ENCODE measurements at places on chromosomes 5 and 9.

DNA sequence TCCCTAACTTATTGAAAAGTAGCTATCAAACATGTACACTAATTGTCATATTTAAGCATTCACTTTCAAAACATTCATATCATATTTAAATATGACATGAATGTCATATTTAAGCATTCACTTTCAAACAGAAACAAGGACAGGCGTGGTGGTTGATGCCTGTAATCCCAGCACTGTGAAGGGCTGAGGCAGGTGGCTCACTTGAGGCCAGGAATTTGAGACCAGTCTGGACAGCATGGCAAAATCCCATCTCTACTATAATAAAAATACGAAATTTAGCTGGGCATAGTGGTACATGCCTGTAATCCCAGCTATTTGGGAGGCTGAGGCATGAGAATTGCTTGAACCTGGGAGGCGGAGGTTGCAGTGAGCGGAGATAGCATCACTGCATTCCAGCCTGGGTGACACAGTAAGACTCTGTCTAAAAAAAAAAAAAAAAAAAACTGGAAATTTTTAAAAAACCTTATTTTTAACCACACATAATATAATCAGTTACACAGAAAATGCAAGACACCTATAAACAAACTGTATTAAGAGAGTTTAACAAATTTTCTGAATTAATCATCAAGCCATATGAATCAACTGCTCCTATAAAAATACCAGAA is 88.1 kb downstream of the LPAR1 start:
- DNase-seq, result no peak

DNA sequence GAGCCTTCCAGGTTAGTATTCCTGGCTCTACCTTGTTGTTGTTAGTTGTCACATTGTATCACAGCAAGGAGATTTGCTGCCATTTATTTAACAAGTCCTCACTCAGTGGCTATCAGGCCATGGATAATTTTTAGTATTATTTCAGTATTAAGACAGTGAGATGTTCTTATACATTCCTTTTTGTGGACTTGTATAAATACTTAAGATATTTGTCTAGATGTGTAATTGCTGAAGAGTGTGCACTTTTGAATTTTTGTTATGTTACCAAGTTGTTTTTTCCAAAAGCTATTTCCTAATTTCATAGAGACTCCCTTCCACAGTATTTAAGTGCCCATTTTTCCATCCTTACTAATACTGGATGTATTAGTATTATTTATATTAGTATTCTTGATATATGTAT is 22.0 kb downstream of the SLC36A1 start:
- no peak for DNase-seq

DNA sequence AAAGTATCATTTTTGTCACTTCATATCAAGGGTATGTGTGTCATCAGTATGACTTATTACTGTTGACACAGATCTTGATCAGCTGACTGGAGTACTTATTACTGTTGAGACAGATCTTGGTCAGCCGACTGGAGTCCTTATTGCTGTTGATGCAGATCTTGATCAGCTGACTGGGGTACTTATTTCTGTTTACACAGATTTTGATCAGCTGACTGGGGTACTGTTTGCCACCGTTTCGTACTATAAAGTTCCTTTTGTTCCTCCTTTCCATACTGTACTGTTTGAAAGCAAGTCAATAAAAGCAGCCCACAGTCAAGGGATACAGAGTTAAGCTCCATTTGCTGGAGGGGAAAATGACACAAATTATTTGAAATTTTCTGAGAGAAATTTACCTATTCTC is 347.3 kb downstream of the CDH12 start:
- no peak for DNase-seq

DNA sequence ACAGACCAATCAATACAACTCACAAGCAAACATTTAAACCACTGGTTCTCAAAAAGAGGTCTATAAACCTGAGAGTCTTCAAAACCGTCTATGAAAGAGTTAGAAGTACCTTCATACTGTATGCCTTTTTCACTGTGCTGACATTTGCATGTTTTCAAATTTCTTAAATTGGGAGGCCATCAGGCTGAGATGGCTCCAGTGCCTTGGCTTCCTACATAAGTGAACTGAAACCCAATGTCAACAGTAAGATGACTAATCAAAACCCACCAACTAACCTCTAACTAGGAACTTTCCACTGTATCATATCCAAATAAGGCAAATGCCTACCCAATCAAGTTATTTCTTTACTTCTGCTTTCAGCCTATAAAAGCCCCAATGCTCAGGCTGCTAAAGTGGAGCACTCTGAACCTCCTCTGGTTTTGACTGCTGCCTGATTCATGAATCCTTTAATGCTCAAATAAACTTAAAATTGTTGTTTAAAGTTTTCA is 35.1 kb downstream of the FAM13B start:
- DNase-seq, result no peak

GRCh38 chr5:195401-196160 is 4.3 kb downstream of the LRRC14B start:
- DNase-seq, result no peak

DNA sequence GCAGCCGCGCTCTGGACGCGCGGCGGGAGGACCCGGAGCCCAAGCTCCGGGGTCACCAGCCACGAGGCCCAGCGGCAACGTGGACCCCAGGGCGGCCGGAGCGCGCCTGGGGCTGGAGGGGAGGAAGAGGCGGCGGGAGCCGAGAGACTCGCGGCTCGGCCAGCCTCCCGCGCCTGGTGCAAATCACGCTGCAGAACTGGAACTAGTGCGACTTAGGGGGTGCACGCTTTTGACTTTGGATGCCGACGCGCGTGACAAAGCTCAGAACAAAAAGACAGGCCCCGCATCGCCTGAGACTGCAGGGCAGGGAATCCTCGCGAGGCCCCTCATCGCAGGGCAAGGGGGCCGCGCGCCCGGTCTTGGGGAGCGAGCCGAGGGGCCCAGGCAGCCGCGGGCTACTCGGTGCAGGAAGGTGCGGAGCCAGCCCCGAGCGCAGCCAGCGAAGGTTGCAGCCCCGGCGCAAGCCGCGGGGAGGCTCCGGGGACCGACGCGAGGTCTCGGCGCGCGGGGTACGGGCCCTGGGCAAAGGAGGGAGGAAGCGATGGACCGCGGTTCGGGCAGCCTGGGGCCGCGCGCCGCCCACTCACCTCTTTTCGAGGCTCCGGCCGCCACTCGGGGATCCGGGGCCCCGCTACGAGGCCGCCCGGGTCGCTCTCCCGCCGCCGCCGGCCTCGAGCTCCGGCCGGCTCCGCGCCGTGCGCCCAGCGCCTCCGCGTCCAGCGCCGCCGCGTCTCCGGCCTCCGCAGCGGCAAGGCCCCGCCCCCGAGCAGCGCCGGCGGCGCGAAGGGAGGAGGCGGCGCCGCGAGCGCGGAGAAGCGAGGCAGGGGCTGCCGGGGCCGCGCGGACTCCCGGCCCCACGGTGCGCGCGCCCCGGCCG is at the start of gene GOLM1:
TSS of gene GOLM1 (minus strand) at position 735 of the 877 bp plus-strand sequence. CDS start 20,238 bp downstream, outside the sequence.
- DNase-seq, result no peak

DNA sequence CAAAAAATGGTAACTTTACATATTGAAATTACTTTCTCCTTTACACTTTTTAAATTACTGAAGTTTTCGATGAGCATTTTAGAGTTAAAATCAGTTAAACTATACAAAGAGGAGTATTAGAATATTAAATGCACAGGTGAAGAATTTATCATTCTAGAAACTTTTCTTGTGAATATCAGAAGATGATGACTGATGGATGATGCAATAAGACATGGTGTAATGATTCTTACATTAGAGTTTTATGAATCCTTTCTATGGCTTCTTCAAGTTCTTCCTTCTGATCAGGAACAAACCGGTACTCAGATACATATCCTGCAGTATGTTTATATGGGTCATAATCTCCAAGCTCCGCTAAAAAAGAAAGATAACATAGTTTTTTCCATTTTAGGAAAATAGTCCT is 154.4 kb downstream of the EPB41L4A start:
- DNase-seq, result no peak

- no peak for DNase-seq
Measured at GRCh38 chr9:108512426-108513173, 343.2 kb downstream of the ACTL7B start.

GRCh38 chr5:101929628-101930027 is 366.5 kb downstream of the SLCO4C1 start:
- no peak for DNase-seq

DNA sequence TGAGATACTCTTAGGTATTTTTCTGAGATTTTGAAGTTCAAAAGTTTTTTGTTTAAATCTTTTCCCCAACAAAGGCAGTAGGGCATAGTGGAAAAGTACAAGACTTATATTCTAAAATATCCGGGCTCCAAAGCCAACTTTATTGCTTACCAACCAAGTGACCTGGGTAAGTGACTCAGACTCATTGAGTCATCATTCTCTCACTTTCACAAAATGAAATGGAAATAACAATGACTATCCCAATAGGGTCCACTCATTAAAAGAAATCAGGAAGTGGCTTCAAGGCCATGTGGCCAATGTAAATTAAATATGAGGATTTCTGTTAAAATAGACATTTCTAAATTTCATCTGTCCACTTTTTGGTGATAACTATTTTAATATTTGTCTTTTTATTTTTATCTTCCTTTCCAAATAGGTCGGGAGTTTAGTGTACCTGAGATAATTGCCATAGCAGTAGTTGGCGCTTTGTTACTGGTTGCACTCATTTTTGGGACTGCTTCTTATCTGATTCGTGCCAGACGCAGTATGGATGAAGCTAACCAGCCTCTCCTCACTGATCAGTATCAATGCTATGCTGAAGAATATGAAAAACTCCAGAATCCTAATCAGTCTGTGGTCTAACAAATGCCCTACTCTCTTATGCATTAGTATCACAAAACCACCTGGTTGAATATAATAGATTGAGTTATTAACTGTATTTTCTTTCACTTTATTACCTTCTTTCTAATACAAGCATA is 15.5 kb downstream of the TYRP1 start:
- no peak for DNase-seq

DNA sequence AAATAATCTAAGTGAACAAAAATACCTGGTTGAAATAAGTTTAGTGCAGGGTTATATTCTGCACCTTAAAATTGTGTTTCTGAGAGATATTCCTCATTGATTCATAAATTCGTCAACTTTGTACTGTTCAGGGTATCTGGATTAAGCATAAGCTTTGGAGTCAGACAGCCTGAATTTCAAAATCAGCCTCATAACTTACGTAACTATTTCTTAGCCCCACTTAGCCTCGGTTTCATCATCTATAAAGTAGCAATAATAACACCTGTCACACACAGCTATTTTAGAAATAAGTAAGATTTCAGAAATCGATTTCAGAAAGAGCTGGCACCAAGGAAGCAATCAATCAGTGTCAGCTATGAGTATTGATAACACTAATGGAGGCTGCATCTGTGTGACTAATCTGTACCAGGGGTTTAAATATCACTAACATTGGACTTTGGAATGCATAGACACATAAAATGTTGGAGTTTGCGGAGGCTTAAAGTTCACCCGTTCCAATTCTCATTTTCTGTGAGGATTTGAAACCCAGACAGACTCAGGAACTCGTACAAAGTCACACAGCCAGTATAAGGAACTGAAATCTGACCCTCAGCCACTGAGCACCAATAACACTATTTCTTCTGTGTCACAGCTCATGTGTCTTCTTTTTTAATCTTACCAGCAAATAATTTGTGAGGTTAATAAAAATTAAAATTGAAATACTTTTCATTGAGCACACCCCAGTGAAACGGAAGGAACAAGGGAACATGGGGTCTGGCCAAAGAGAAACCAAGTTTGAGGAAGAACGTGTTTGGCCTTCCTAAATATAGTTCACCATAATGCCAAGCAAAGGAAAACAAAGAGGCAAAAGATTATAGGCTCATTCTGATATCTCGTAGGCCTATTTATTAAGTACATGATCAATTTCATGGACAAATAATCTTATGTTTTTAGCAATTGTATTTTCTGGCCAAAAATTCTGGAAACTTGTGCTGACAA is 194.4 kb upstream of the PTGER4 start:
- no peak for DNase-seq

GRCh38 chr5:55232985-55233928 is at the start of gene CCNO:
TSS of gene CCNO (minus strand) at chr5:55233608. CDS start at chr5:55233523, 85 bp downstream.
- no peak for DNase-seq

DNA sequence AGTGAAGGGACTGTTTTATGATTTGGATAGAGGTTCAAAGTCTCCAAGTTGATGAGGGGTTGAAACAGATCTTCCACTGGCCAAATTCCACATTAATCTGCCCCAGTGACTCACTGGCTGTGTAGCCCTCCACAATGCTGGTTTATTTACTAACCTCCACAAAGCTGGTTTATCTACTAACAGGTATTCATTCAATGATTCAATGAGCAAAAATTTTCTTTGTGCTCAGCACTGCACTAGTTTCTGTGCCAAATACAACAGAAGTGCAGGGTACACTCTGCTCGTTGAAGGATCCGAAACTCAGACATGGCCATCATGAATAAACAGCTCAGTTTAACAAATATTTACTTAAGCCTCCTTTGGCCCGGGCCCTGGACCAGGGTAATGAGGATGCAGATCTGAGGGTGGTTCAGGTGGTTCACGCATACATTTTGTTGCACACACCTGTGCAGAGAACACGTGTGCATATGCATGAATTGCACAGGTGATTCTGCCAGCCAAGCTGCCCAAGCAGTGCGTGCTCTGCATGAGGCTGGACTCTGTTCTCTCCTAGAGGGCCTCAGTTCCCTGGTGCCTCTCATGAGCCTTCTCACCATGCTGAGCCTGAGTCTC is 71.0 kb downstream of the SH3PXD2B start:
- no peak for DNase-seq

DNA sequence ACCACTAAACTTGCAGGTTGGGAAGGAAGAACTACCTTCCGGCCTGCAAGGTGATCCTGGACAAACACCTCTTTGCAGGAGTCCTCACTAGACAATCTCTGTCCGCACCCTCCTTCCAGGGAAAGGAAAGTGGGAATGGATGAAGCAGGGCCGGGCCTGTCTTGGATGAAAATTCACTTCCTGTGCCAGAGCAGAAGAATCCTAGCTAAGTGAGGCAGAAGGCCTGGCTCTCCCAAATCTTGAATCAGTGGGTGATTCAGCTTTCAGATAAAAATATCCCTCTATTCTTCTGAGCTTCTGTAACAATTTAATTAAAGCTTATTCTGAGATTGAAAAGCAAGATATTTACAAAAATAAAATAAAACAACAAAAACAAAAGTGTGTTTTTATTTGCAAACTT is 281.9 kb upstream of the TLE4 start:
- DNase-seq, result no peak

- DNase-seq, result no peak
Measured at GRCh38 chr5:172334196-172334595, 50.6 kb upstream of the UBTD2 start.

- DNase-seq, result no peak
Measured at GRCh38 chr5:172866802-172867748, 33.0 kb downstream of the ERGIC1 start.

DNA sequence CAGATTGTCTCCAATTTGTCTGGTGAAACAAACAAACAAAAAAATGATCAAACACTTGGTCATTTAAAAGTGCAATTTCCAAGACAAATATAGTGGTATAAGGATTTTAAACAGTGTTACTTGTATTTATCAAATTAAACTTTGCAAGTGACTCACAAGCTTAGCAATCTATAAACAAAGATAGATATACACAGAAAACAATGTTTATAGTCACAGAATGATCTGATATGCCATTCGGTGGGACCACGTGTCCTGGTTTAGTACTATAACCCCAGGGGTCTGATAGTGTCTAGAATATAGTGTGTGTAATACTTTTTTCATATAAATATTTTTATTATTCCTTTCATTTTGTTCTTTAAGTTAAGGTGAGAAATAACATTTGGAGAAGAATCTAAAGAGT is 91.3 kb downstream of the DPYSL3 start:
- no peak for DNase-seq
